ENCODE measurements at places on chromosomes 6 and 20. TPM values are rescaled to one million over a fixed set of nuclear protein-coding genes. Genes with fewer than 3 reads are reported as not detected.

DNA sequence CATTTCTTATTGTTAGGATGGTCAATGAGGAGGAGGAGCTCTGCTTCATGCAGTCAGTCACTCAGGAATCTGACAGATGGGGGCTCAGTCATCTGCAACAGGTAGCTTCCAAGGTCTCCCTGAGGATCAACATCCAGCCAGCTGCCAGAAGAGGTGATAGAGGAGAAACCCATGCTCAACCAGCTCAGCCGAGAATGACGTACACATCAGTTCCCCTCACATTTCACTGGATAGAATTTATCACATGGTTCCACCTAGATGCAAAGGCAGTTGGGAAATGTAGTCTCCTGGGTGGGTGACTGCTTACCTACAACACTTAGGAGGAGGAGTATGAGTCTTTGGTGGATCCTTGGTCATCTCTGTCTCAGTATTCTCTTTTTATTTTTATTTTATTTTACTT, 144.5 kb downstream of the CEBPB start:
- no peak for DNase-seq

- DNase-seq = no peak
Measured at GRCh38 chr6:52305411-52305810, 20.9 kb upstream of the MCM3 start.

DNA sequence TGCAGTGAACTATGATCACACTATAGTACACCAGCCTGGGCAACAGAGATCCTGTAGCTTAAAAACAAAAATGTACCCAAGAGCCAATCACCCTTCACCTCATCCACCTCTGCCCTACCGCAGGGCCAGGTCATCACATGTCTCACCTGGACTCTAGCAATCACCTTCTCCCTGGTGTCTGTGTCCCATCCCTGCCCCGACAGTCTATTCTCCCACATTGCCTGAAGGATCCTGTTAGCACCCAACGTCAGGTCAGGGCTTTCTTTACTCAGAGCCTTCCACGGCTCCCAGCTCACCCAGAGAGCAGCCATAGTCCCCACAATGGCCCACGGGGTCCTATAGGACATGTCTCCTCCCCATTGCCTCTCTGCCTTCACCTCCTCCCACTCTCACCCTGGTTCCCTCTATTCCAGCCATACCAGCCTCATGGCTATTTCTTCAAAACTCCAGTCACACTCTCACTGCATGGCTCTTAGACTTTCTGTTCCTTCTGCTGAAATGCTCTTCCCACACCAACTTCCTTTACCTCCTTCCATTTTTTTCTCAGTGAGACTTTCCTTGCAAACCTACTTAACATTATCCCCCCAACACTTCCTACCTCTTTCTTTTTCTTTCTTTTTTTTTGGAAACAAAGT, 22.5 kb upstream of the ARFGEF2 start:
- no peak for DNase-seq

GRCh38 chr6:111610548-111611172, 5.0 kb upstream of the TRAF3IP2 start:
- DNase-seq = no peak

DNA sequence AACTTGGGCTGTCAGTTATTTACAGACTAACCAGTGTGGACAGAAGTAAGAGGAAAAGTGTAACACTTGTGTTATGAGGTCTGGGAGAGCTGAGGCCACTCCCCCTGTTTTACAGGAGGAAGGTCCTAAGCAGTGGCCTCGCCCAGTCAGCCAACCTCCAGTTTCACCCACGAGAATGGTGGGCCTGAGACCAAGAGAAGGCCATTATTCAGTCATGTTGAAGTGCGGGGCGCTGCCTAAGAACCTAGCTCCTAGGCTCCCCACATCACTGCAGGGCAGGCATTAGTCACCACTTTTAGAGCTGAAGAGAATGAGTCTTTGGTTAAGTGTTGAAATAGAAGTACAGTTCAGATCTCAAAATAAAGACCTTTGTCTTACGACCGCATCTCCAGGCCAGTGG, 27.9 kb downstream of the CDYL start:
- DNase-seq = no peak

Gene DNAH8
- total RNA-seq = not detected

Gene TMC2
- total RNA-seq = not detected

Gene BNIP5
- not detected for total RNA-seq

Measured in adrenal gland (tissue), 19 donors.